ENCODE measurements at places on chromosomes 5 and 9.

DNA sequence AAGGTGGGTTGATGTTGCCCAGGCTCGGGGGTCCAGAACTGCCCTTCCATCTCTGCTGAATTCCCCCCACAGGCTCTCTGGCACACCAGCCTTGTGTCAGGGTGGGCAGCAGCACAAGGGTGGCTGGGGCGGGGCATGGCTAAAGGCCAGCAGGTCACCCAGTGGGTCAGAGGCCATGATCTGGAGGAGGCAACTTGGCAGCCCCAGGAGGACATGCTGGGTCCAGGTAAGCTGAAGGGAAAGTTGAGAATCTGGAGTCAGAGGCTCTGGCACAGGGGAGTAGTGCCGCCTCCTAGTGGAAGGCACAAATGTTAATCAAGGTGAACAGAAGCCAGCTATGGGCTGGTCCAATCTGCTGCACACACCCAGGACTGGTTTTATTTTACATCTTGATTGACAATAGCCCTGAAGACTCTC lies 6.2 kb downstream of the TMEM8B start:
- no peak for DNase-seq

DNA sequence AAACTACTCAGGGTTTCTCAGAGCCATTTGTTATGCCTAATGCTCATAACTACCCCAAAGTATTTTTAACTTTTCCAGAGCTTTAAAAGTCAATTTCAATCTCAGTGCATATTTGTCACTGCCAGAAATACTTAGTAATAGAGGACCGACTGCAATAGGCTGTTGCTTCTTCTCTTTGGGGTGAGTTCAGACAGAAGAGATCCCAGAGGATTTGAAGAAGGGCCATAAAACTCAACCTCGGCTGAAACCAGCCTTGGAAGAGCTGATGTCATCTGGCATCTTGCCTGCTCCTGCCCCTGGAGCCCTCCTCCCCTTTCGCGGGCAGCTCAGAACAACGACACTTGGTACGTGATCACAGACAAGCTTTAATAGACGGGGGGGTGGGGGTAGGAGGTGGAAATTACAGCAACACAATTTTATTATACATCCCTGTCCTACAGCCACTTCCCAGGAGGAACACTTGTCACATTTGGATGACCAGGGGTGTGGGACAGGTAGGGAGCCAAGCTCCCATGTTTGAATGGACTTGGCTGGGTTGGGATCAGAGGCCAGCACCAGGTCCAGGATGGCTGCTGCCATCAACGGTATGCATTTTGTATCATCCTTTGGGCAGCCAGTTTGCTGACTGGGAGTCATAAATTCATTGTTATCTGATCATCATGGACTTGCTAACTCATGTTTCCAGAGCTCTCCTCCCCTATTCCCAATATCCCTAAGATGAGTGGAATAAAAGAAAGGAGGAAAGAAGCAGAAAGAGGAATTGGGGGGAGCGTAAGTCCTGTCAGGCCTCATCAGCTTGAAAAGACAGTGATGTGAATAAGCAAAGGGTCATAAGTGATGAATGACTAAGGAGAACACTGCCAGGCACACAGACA lies 186.6 kb upstream of the PANK3 start:
- DNase-seq, result peak; percentile 87

- no peak for DNase-seq
Observed at GRCh38 chr5:132549576-132549975, 6.3 kb upstream of the IL5 start.

DNA sequence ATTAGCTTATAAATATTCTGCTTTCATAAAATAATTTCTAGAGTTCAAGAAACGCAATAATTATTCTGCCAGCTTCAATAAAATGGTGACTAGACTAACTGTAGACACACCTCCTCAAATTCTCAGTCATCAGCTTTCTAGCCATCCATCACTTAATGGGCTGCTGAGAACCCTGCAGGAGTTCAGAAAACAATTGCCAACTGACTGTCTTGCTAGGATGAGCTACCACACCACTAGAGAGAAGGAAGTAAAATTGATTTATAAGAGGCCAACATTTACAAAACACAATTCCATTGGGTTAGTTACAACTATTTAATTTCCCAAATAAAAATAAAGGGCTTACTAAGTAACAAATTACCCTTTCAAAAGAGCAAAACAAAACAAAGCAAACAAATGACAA lies 126.5 kb upstream of the PAPPA start:
- no peak for DNase-seq

GRCh38 chr9:26375448-26375847 lies 517.2 kb downstream of the CAAP1 start:
- DNase-seq, result no peak

- no peak for DNase-seq
Observed at GRCh38 chr5:135985951-135986350, 31.2 kb upstream of the LECT2 start.

- no peak for DNase-seq
Observed at GRCh38 chr5:141359790-141360426, at the start of gene PCDHGB2. PCDHGB2 (plus strand) TSS chr5:141359994; CDS start chr5:141360136, 142 bp downstream.

DNA sequence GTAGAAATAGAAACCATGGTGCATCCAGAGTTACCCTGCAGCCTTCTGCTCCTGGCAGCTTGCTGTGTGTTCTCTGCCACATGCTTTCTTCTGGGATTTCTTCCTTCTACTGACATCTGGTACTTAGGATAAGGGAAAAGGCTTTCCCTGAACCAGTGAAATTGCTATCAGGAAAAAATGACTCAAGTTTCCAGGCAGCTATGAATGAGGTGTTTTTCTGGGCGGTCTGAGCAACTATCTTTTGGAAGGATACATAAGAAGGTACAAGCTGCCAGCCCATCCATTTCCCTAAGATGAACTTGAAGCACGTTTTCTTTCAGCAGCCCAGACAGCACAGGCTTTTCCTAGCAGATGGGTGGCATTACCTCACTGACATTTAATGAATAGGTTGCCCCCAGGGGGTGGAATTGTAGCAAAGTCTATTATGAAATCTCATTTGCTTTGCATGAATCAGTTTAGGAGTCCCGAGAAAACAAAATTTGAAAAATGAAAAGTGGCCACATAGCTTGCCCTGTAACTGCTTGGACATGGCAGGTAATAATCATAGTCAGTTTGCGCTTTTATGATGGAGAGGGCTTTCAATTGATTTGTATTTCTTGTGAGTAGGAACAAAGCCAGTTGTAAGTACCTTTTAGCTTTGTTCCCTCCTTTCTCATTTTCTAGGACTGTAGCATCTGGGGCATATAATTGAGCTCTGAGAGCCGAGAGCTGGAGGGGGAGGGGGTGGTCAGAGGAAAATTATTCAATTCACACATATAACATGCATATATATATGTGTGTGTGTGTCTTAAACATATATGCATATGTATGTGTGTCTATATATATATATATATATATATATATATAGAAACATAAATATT lies 108.5 kb downstream of the C9orf152 start:
- DNase-seq, result peak; percentile 19

DNA sequence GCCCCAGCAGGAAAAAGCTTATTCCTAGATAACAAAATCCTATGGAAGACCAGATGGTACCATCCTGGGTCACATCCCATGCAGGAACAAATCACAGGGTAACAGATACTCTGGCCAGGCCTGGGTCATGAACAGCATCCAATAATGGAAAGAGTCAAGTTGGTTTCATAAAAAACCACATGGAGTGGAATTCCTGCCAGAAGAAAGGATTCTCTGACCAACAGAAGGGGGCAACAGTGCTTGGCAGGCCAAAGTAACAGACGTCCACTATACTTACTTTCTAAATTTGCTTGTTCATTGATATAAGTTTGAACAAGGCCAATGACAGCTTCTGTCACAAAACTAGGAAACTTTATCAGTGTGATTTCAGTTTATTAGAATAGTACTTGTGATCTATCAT lies 273.5 kb downstream of the ARRDC3 start:
- no peak for DNase-seq

GRCh38 chr5:172692981-172693380 lies 51.9 kb downstream of the NEURL1B start:
- DNase-seq, result no peak

GRCh38 chr5:88644676-88645075 lies 238.3 kb downstream of the MEF2C start:
- DNase-seq, result no peak

GRCh38 chr9:109475526-109475925 lies 22.6 kb downstream of the PTPN3 start:
- no peak for DNase-seq

- no peak for DNase-seq
Observed at GRCh38 chr5:105460721-105461120, 1898.1 kb upstream of the NUDT12 start.

DNA sequence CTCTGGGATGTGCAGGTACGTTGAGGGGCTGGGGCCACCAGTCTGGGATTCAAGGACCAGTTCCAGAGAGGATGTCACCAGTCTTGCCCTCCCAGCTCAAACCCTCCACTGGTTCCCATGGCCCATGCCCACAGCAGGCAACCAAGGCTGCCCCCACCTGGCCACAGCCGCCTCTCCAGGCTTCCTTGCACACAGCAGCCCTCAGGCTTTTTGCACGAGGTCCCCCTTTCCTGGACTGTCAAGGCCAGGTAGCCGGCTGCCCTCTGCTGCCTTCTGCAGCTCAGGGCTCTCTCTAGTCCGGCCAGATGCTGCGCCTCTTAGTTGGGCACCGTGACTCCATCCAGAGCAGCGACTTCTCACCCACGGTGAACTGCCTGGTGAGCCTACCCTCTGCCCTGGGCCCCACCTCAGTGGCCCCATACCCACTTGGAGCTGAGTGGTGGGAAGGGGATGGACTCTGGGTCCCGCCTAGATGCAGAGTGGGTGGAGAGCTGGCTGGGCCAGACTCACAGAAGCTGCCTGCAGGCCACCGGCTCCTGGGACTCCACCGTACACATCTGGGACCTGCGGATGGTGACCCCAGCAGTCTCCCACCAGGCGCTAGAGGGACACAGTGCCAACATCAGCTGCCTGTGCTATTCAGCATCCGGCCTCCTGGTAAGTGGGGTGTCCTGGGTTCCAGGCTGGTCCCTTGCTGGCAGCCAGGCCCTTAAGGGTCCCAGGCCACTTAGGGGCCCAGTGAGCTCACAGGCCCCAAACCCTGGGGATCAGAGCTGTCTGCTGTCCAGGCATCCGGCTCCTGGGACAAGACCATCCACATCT lies 2.9 kb downstream of the WDR38 start:
- DNase-seq, result peak; percentile 78

GRCh38 chr5:10724781-10725507 lies 36.1 kb downstream of the DAP start:
- DNase-seq, result no peak

GRCh38 chr5:174636094-174636493 lies 88.3 kb upstream of the MSX2 start:
- DNase-seq, result no peak

- peak; percentile 91 for DNase-seq
Observed at GRCh38 chr9:133994353-133995011, 2.4 kb upstream of the VAV2 start.

DNA sequence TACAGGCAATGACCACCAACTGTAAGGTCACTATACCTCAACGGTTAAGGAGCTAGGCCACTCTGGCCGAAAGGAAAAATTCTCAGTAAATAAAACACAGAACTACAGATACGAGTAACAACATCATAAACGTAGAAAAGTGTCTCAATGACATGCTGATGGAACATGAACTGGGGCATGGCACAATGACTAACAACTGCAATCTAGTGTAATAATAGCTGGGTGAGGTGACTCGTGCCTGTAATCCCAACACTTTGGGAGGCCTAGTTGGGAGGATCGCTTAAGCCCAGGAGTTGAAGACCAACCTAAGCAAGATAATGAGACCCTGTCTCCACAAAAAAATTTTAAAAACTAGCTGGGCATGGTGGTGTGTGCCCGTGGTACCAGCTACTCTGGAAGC lies 9.8 kb upstream of the RAPGEF6 start:
- no peak for DNase-seq

DNA sequence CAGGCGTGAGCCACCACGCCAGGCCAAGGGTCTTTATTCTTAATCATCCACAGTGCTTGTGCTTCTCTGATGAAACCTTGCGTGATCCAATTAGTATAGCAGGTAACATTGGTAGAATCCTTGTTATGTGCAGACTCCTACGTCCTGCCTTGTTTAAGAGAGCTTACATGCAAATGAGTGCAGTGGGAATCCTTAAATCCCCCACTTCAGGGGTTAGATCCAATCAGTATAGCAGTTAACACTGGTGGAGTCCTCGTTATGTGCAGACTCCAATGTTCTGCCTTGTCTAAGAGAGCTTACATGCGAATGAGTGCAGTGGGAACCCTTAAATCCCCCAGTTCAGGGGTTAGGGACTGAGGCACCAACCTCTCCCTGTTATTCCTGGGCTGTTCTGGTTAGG lies 193.4 kb downstream of the SEMA6A start:
- no peak for DNase-seq

DNA sequence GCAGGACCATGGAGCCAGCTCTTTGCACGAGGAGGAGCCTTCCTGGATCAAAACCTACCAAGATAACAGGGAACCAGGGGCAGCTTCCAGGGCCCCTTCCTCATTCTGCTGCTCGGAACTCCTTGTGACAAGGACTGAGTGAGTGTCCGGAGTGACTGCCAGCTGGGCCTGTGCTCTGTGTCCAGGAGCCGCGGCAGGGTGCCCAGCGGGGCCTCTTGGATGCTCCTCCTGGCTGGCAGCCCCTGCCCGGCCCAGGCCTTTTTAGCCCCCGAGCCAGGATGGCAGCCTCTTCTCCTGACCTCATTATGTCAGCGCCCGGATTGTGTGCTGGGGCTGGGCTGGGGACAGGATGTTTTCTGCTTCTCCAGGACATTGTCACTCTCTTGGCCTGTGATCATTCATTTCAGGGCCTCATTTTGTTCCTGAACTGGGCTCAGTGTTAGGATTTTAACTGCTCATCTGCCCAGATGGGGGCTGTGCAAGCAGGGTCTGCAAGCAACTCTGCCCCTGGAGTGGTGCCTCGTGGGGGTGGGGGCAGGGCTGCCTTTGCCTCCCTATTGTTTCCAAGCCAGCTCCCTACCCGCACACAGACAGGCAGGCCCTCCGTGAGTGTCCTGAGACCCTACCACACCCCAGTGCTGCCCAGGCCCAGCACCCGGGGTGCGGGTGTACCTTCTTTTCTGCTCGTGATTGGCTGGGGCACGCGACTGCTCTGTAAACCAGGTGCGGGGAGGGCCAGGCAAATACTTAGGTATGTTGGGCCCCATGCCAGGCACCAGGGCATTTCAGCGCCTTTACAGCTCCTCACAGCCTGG lies 161.6 kb downstream of the COL23A1 start:
- no peak for DNase-seq

- DNase-seq, result no peak
Observed at GRCh38 chr5:115338851-115339250, 42.4 kb upstream of the CCDC112 start.

DNA sequence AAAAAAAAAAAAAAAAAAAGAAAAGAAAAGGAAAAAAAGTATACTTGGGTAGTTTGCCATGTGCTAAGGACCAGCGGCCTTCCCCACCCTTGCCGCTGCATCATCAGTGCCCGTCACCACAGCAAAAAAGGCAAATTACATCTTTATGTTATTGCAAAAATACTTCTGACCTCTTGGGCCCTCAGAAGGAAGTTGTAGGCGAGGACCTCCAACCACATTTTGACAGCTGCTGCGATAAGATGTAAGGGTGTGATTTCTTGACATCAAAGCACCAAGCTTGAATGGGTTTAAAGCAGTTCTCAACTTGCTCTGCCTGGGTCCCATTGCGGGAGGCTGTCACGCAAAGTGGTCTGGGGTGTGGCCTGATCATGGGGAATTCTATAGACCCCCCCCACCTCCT lies 39.2 kb downstream of the DMRT1 start:
- DNase-seq, result no peak

GRCh38 chr5:180095545-180095944 lies 24.0 kb upstream of the RNF130 start:
- no peak for DNase-seq

Measured in BE2C (cell line).